Vagina (tissue), 2 donors: ENCODE measurements at places on chromosomes 6 and 20.

- DNase-seq, result no peak
Measured at GRCh38 chr6:75201901-75202672, 3.8 kb downstream of the COL12A1 start.

DNA sequence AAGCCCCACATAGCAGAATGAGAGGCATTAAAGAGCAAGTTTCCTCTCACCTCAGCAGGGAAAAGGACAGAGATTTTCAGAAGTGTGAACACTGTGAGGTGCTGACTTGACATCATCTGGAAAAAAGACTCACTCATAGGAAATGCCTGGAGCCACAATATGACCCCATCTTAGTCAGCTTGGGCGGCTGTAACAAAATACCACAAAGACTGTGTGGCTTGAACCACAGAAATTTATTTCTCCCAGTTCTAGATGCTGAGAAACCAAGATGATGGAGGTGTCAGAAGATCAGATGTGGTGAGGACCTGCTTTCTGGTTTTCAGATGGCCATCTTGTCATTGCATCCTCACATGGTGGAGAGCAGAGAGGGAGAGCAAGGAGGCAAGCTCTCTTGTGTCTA is 253.1 kb downstream of the ADGB start:
- DNase-seq, result no peak

- DNase-seq, result no peak
Measured at GRCh38 chr6:129454488-129454887, 255.5 kb downstream of the ARHGAP18 start.

- DNase-seq, result no peak
Measured at GRCh38 chr6:135018941-135019340, 35.7 kb downstream of the HBS1L start.

DNA sequence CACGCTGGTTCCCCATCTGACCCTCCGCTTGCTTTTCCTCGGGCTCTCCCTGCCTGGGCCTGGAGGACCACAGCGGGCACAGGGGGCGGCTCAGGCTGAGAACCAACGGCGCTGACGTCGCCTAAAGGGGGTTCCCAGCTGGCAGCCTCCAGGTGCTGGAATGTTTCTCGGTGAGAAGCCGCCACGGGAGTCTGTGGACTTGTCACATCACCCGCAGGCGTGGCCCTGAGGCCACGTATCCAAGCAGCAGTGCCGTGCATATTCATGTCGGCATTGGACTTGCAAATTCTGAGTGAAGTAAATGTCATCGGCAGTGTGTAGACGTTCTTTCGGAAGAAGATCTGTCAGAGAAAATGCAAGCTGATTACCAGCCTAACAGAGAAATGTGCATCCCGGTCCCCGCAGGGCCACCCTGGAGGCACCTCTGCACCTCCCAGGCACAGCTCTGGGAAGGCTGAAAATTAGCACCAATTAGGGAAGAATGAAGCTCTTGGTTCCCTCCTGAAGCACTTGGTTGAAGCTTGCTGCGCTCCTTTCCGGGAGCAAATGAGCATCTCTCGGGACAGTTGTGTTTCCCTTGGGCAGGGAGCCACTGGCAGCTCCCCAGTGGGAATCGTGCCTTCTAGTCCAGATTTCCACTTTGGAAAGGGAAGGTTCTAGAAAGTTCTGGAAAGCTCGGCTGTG is 24.3 kb downstream of the NTSR1 start:
- no peak for DNase-seq

- no peak for DNase-seq
Measured at GRCh38 chr6:154319231-154319858, 37.3 kb downstream of the IPCEF1 start.
